NB4 (cell line): ENCODE measurements at places on chromosomes 2 and 18.

GRCh38 chr2:200373973-200374416, 67.5 kb downstream of the SPATS2L start:
- DNase-seq = no peak

DNA sequence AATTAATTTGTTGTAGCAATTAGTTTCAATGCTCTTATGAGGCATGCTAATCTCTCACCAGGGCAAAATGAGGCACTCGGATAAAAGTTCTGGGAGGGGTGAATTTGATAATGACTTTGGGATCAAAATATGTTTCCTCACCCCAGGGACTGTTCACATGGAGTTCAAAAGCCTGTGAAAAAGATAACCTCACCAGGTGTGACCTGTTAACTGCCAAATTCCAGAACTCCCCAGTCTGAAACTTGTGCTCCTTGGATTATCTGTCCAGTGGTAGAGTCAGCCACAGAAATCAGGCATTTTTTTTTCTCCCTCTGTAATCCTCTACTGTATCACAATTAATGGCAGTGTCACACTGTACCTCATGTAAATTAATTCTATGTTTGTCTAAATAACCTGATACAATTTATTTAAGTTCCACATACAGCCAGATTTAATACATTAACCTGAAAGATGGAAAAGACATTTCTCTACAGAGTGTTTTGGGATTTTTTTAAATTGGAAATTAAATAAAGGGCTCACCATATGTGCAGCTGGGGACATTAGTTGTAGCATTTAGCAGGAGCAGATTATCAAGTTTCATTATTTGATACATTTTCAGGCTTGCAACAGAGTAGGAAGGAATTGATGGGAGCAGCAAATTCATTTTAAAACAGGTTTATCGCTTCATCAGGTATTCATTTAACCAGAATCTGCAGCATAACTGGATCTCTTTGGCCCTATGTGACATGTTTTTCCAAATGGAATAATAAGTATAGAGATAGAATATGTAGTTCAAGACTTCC, 191.2 kb downstream of the VWC2L start:
- no peak for DNase-seq

DNA sequence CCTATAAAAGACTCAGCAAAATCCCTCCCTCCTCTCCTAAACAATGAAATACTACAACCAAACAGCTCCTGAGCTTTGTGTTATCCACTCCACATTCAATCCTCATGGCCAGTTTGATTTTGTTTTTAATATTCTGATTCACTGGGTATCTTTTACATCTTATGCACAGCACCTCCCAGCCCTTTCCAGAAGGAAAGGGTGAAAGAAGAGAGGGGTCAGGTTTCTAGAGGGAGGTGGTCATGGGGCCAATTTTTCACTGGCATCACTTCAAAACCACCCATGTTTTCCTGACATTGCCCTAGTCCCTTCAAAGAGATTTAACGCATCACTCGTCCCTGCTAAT, 315.6 kb downstream of the LPIN1 start:
- DNase-seq = no peak

- no peak for DNase-seq
Observed at GRCh38 chr18:25187521-25188192, 164.3 kb downstream of the ZNF521 start.
